ENCODE measurements at places on chromosomes 5 and 9.

DNA sequence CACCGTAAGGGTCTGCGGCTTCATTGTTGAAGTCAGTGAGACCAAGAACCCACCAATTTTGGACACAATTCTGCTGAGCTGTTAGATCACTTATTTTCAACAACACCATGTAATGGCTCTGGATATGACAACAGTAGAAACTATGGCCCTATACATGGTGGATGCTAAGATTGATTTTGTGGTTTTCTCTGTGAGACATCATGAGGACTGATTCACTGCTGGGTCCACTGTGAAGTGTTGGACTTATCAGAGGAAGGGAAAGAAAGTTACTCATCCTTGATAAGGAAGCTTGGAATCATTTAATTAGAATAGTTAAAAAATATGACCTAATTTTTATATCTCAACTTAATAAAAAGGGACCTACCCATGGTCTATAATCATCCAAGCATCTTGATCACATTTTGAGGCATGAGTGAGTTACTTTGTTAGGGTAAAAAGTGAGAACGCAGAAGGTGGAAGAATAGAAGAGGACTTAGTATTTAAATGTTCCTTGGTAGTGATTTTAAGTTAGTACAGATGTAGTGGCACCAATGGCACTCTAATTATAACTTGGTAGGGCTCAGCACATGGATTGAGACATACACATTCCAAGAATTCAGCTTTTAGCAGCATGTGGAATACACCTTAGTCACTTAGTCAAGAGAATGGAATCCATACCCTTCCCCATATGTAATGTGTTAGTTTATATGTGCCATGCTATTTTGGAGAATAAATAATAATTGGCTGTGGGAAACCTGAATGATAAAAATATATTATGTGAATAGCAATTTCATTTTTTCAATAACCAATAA, 123.5 kb upstream of the CD180 start:
- no peak for DNase-seq

GRCh38 chr5:54471398-54471797, 15.9 kb downstream of the HSPB3 start:
- no peak for DNase-seq

DNA sequence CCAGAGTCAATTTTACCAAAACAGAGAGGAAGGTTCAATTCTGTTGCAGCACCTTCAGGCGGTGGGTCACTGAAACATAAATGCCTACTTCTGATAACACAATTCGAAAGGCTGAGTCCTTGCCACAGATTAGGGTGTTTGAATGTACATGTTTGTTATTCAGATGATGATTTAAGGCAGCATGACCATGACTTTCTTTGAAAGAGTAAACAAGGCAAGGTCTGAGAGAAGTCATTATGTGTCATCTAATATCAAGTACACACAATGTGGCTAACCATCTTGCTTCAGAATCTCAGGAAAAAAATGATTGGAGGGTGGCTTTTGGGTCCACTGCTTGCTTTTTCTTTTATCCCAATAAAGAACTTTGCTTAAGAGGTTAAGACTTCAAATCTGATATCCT, 457.5 kb downstream of the TAF11L14 start:
- DNase-seq = no peak

- no peak for DNase-seq
Measured at GRCh38 chr9:86642721-86643120, 288.5 kb upstream of the TUT7 start.

DNA sequence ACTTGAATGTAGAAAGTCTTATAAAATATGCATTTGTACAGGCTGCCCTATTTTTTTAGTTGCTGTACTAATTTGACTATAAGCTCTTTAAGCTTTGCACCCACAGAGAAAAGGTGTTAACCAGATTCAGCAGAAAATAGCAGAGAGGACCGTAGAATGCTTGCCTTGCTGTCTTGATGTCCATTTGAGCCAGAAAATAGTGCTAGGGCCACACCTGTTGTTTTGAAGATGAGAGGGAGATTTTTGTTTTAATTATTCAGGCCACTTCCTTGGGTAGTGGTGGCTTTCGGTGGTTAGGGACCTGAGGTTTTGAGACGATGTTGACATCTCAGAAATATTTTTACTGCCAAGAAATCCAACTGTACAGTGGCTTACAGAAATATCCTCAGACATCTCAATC, 196.0 kb downstream of the SPATA31D1 start:
- DNase-seq = no peak

GRCh38 chr5:164435576-164435975, 930.2 kb downstream of the MAT2B start:
- no peak for DNase-seq

- DNase-seq = no peak
Measured at GRCh38 chr5:89545626-89546025, 662.6 kb upstream of the MEF2C start.

DNA sequence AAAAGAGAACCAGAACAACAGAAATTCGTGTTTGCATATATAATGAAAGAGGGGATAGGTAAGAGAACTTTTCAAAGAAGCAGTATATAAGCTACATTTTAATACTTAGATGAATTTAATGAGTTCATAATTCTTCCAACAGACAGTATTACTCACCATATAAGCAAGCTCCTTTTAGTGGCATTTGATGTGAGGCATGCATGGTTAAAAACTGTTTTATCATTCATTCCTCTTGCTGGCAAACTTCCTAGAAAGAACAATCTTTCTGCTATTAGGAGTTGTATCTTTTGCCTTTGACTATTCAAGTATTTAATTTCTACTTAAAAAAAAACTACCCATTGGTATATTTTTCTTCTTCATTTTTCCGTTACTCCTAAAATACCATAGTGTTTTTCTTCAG, 65.7 kb upstream of the EIF4EBP3 start:
- DNase-seq = peak; percentile 1

- no peak for DNase-seq
Measured at GRCh38 chr9:130181678-130182380, 9.6 kb downstream of the NCS1 start.

DNA sequence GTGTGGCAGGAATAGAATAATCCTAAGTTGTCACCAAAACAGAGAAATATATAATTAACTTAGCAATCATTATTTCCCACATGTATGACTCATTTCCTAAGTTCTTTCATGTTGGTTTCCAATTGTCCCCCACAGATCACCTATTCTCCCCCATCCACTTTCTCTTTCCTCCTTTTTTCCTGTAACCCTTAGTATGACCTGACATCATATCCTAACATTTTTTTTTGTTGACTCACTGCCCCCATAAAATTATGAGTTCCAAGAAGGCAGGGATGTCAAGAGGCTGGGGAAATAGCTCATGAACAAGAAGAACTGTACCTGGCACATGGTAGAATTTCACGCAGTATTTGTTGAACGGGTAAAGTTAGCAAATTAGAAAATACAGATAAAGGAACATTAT, 186.7 kb downstream of the DCP2 start:
- DNase-seq = no peak

DNA sequence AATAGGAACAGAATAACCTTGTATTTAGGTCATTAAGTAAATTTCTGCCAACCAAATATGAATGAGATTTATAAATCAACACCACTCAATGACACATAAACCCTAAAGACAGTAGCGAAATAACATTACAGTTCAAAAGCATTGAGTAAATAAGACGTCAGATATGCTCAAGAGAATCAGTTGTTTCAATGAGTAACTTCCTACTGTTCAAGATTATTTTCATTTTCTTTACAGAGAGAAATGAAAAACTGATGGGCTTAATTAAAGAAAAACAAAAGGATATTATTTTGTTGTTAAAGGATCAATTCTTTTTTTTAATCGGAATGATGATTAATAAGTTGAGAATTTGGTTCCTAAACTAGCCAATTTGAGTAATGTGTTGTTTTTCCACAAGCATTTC, 150.1 kb downstream of the BNC2 start:
- DNase-seq = no peak

DNA sequence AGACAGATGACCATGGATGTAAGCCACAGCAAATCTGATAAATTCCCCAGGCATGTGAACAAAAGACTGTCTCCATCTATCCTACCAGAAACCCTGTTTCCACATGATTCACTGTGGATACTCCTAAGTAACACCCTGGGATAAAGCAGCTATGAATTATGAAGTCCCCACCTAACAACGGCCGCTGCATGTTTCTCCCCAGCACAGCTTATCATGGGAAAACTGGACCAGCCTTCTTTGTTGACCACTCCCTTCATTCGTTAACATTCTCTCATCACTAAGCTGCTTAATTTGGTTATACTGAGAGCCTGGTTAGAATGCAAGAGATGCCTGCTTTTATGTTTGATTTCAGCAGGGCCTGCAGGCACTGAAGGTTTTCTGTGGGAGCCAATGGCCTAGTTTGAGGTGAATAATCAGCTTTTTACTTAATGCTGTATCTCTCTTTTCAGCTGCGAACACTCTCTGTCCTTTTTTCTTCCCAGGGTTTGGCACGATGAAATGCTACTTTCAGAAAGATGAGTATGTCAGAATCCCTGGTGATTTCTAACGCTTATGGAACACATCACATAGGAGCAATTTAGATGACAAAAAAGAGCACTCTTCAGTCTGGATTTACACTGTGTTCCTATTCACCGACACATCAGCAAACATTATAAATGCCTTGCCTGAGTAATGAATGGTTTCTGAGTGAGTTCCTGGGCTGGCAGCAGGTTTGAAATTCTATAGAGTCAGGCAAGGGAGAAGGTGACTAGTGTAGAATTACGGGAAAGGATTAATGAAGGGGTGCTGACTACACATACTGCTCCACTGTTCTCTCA, 318.4 kb upstream of the ZNF608 start:
- no peak for DNase-seq

DNA sequence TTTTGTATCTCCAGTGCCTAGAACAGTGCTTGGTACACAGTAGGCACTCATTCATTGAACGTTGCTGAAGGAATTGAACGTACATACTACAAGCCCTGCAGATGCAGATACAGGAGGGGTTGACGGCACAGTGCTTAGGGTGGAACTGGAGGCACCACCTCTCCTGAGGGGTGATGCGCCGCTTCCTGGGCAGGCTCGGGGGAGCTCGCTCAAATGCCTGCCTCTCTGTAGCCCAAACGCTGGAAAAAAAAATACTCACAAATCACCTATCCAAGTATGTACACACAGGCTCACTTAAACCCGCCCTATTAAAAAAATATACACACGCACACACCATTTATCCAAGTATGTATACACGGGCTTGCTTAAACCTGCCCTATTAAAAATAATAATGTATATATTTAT, 536 bp upstream of the COMMD10 start:
- DNase-seq = no peak

GRCh38 chr5:120550358-120550757, 86.3 kb downstream of the PRR16 start:
- no peak for DNase-seq

GRCh38 chr9:114372921-114373448, 14.8 kb downstream of the AKNA start:
- no peak for DNase-seq

DNA sequence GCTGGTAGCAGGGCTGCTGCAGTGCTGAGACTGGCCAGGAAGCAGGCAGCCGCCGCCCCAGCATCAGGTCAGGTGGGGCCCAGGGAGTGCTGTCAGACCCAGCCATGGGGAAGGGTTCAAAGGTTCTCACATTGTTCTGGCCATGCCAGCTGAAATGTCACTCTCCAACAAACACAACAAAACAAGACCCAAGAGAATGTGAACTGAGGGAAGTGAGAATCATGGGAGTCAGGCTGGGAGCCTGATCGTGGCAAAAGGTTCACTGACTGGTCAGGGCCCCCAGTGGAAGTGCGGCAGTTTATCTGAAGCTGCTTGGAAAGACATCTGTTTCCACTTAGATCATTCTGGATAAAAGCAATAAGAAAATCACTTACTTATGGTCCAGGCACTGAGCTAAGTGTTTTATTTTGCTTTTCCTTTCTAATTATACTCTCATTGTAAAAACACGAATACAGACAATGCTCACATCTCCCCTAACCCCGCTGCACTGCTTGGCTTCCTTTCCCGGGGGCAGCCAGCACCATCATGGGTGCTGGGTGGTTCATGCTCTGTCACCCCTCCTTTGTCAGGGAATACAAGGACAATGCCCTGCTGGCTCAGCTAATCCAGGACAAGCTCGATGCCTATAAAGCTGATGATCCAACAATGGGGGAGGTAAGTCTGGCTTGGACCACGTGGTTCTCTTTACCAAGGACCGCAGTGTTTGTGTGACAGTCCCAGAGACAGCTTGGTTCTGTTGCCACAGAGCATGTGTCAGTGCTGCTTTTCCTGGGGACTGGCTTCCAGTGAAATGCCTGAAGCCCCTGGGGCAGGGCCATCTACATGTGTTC, 41.9 kb upstream of the CFAP157 start:
- DNase-seq = no peak

- DNase-seq = no peak
Measured at GRCh38 chr9:7879551-7880245, 80.1 kb upstream of the DMAC1 start.

GRCh38 chr5:17183831-17184230, 33.6 kb upstream of the BASP1 start:
- no peak for DNase-seq

DNA sequence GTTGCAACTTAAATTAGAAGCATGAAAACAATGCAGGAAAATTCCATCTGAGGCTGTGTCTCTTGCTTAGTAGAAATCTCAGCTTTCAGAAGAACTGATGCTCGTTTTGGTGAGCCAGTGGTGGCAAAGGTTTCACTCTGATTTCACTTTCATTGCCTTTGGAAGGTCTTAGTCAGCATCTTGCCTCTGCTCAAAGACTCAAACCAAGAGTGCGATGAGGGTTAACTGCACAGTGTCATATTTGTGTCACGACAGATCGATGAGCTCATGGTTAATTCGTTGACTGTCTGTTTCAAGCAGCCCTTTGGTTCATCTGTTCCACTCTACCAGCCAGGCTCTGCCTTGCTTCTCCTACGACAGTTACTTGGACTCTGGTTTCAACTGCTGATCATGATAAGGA, 331.3 kb upstream of the KIF2A start:
- no peak for DNase-seq

DNA sequence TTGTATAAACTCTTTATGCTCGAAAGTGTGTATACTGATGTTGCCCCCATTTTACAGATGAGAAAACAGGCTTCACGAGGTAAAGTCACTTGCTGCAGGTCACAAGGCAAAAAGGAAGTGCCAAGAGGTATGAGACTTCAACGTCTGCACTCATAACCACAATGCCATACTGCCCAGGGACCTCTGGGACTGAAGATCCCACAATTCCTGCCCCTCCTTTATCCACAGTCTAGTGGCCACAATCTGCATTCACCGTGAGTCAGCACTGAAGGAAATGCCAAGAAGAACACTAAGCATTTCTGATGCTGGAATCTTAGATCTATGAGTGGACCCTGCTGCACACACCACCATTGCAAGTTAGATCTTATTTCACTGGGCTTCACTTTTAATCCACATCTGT, 37.3 kb downstream of the MED27 start:
- DNase-seq = peak; percentile 92

- DNase-seq = no peak
Measured at GRCh38 chr9:134099123-134099761, 31.4 kb upstream of the BRD3 start.

- DNase-seq = no peak
Measured at GRCh38 chr9:89929673-89930480, 325.1 kb downstream of the GADD45G start.

GRCh38 chr5:88556406-88556805, 287.8 kb upstream of the TMEM161B start:
- no peak for DNase-seq

GRCh38 chr5:113242481-113243348, 192.1 kb downstream of the TSSK1B start:
- DNase-seq = no peak
